ENCODE measurements at places on chromosomes 12 and 14.

DNA sequence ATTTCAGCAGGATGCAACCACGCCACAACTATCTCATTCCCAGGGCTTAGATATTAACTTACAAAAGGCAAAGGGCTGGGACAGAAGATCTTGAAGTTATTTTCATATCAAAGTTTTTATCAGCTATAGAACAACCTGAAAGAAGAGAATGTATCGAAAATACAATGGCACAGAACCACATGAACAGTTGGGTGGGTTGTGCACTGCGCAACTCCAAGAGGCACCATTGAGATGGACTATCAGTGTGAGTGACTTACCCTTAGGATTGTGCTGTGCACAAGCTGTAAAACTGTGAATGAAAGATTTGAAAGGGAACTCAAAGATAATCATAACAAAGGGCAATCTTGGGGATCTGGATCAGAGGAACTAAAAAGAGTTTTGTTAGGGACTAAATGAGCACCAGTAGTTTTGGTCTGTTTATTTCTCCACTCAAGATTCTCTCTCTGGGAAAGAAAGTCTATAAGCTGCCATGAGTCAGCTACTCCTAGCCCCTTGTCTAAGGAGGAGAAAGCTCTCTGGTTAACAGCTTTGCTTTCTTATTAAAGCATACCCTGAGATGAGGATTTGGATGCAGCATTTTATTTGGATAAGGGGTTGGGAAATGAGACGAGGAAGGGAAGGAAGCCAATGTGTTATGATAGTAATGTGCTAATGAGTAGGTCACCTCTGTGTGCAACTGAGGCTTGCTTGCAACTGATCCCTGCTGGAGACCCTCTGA, 62.2 kb downstream of the TBX5 start:
- DNase-seq: no peak

GRCh38 chr12:90652280-90652679, 302.7 kb downstream of the CCER1 start:
- DNase-seq: no peak

DNA sequence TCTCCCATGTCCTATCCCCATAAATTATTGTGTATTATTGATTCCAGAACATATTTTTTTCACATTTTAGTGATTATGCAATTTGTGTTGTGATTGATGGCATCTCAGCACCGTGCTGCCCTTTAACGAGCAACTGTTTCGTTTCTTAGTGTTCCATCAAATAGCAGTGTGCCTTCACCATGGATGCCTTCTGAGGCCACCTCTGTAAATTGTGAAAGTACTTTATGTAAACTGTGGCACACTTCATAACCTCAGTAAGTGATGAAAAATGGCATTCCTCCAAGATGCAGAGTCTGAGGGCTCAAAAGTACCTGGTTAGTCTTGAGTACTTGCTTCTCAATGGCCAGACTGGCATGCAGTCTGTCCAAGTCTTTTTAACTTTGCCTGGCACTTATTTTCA, 8.2 kb downstream of the CHST11 start:
- no peak for DNase-seq

DNA sequence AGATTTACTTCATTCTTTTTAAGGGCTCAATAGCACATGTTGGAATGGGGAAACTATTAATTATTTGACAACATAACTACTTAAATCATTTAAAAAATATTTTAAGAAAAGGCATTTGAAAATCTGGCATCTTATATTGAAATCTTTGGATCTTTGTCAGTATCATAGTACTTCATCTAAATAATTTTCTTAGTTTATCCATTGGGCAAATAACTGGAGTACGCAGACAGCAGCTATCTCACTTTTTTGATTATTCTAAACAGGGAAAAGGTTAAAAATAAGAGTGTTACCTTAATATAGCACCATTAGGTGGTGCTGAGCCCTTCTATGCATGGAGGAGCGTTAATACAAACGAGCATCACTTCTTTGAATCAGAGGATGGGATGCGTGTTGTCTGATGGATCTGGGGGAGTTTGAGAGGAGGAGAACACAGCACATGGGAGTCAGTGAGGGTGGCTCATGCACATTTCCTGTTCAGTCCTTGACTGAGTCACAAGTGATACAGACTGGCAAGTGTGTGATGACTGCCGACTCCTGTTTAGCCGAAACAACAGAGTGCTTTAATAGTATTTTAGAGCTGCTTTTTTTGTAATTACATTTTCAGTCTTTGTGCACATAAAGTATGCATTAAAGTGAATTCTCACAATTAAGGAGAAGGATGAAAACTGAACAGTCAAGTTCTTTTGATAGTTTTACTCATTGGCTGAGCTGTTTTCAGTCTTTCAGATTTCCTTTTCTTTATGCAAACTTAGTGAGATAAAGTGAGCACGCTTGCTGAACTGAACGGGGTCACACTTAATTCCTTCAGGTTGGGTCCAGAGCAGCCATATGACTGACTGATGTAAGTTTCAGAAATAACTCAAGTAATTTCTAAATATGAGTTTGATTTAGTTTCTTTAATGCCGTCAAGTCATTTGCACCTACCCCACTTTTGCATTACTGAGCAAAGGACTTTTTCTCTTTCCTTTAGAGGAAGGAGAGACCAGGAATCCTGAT, 92.7 kb downstream of the DIP2B start:
- no peak for DNase-seq

DNA sequence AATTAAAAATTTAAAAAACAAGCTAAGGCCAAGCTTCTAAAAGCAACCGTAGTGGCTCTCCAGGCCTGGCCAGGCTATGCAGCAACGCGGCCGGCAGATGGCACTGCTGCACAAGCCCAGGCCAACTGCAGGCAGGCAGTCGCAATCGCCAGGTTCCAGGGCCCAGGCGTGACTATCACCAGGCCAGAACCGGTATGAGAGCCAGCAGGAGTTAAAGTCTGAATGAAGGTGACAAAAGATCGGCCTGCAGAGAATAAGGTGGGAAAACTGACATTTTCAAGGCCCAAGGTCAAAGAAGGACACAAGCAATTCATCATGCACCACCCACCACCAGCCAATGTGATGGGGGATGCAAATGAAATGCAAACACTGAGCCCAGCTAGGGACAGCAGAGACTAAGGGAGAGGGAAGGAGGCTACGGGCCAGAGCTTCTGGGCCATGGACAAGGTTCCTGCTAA, 43.6 kb upstream of the ANO2 start:
- DNase-seq: peak; percentile 58

DNA sequence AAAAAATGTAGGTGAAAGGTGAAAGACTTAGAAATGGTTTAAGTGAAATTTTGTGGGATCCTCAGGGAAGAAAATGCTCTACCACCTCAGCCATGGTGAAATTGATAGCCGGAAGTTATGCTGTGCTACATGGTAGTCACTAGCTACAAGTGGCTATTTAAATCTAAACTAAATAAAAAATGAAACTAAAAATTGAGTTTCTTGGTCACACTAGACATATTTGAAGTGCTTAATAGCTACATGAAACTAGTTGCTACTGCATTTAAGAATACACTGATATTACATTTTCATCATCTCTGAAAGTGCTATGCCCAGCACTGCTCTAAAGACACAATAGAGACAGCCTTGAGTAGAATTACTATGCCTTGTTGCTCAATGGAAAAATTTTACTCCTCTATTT, 10.3 kb upstream of the SLCO1B3 start:
- no peak for DNase-seq

DNA sequence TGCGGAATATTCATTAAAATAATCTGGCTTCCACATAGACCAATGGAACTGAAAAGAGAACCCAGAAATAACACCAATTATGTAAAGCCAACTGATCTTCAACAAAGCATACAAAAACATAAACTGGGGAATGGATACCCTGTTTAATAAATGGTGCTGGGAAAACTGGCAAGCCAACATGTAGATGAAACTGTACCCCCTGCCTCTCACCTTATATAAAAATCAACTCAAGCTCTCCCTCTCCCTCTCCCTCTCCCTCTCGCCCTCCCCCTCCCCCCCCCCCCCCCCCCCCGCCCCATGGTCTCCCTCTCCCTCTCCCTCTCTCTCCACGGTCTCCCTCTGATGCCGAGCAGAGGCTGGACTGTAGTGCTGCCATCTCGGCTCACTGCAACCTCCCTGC, 13.1 kb upstream of the SPTSSA start:
- no peak for DNase-seq

GRCh38 chr12:121398355-121398754, 1.6 kb upstream of the RNF34 start:
- no peak for DNase-seq

GRCh38 chr14:51290132-51290531, 50.1 kb downstream of the TMX1 start:
- DNase-seq: no peak

GRCh38 chr12:38342444-38342843, 25.9 kb downstream of the ALG10B start:
- no peak for DNase-seq

GRCh38 chr14:61247935-61248334, 33.2 kb downstream of the TMEM30B start:
- DNase-seq: no peak

- DNase-seq: no peak
Measured at GRCh38 chr14:49992901-49993339, 100.0 kb downstream of the ARF6 start.

DNA sequence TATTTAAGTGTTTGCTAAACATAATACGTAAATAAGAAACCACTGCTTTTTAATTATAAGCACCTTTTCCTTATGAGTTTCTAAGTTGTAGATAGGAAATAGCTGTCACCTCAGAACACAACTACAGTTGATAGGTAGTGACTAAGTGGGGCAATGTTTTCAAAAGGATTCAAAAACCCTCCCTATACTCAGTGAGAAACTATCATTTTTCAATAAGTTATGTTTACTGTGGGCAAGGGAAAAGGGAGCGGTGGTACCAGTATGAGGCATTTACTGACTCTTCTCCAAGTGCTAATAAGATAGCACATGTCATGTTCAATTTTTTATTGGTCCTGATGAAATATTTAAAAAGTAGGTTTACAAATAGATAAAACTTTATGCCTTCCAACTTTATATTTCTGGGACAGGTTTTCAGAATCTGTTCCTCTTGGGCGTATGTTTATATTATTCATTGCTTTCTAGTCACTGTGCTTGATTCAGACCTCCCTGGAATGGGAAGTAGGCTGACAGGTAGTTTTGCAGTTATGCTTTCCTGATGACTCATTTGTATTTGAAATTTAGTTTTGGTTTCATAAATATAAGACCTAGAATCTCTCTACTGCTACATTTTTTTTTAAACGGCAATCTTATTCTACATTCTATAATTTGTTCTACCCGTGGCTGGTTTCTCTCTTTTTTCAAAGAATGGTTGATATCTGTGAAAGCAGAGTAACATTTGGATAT, 153.1 kb downstream of the TMEM117 start:
- DNase-seq: no peak

GRCh38 chr12:92509156-92509738, 193.5 kb upstream of the PLEKHG7 start:
- DNase-seq: no peak

GRCh38 chr12:78864870-78865463, 393 bp downstream of the SYT1 start:
- no peak for DNase-seq

DNA sequence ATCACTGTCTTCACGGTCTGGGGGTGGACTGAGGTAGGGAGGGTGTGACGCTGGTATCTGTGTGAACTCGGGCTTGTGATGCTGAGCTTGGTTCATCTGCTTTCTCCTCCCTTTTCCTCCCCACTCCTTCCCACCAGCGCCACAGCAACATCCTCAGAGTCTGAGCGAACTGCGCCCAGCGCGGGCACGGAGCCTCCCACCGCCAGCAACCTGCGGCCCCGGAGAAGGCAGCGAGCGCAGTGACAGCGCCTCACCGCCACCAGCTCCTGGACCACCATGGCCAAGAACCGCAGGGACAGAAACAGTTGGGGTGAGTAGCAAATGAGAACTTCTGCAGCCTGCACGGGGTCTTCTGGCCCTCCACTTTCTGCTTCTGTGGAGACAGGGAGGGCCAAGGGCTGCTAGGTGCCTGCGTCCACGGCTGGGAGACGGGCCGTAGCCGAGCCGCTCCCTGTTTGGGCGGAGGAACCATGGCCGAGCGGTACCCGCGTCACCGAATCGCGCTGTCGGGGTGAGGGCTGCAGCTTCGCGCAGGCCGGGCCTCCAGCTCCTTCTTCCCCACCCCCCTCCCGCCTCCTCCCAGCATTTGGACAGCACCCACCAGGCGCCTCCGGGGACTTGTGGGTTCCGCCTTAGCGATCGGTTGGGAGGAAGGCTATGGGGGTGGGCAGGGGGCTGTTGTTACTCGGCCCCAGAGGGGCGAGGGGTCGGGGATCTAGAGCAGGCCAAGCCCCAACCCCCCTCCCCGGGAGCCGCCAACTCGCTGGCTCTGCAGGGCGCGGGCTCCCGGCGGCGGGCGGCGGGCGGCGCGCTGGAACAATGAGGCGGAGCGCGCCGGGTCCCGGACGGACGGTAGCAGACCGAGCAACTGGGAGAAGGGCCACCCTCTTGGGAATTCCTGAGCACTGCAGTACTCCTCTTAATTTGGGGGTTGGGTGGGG, at the start of gene ATL1:
Gene ATL1 (plus strand): TSS at position 156 of the 941 bp plus-strand sequence. CDS start 121 bp downstream, at position 277.
- DNase-seq: peak; percentile 22

DNA sequence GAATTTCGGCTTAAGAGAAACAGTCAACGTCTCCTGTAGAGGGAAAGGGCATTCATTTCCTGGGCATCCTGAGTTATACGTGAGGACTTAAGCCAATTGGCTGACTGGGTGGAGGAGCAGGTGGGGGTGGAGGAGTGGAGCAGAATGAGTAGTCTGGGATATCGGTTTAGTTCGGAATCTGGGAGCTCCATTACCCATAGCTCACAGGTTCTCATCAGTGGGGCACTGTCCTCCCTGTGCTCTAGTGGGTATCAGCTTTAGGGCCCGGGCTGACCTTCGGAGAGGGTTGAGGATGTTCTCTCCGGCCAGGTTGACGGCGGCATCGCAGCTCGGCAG, 704 bp downstream of the SDR39U1 start:
- peak; percentile 35 for DNase-seq

- no peak for DNase-seq
Measured at GRCh38 chr12:76384560-76384959, 36.3 kb upstream of the BBS10 start.

DNA sequence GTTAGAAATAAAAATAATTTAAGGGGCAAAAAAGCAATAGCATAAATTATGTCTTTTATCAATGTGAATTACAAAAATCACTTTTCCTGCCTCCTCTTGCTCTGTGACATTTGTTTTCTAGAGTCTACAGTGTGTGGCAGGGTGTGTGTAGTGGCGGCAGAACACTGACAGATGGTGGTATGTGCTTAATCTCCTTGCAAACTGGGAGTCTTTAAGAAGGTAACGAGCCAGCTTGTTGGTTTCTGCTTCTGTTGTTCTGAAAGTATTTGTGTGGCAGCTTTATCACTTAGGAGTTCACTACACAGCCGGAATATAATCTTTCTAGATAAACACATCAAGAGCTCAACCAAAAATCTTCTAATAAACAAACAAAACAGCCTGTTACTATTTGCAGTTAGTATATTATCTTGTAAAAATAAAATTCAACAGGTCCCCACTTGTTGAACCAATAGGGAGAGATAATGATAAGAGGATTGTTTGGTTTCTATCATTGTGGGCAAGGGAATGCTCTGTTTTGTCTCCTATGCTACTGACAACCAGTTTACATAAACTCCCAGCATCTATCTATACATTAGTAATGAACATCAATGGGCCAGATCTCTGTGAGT, 13.0 kb downstream of the CDKL1 start:
- no peak for DNase-seq

Data from HuH-7.5 (cell line).